ENCODE measurements at places on chromosomes 7 and 10.

DNA sequence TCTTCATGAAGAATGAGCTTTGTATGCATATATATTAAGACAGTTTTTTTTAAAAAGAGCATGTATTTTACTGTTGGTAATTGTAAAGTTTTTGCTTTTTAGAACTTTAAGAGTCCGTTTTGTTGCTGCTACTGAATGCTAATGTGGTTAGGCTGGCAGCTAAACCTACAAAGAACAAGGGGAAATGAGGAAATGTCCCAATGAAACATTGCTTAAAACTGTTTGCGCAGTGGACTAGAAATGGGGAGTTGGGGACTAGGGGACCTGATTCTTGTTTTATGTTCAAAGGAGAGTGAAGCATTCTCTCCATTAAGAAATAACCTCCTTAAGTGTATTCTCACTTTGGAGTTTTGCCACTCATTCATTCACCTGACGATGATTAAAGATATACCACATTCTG lies 5.7 kb downstream of the NRF1 start:
- no peak for DNase-seq

GRCh38 chr7:117132321-117133120 lies 179.2 kb downstream of the ST7 start:
- no peak for DNase-seq

GRCh38 chr10:105644978-105645377 lies 1003.9 kb downstream of the SORCS3 start:
- no peak for DNase-seq

GRCh38 chr7:22564511-22565045 lies 64.6 kb upstream of the STEAP1B start:
- no peak for DNase-seq

DNA sequence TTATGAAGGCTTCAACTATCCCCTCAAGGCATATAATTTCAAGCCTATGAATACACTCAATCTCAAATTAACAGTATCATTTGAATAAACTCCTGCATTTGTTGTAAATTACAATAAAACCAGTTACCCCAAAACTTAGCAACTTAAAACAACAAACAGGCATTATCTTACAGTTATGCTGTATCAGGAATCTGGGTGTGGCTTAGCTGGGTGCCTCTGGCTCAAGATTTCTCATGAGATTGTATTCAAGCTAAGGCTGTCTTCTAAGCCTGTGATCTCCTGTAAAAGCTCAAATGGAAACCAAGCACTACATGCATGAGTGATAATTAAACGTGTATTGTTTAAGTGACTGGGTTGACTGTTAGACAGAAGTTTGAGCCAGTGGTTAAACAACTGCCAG lies 341.0 kb upstream of the PHF14 start:
- no peak for DNase-seq

- no peak for DNase-seq
Observed at GRCh38 chr10:116868722-116869121, 19.4 kb downstream of the ENO4 start.

DNA sequence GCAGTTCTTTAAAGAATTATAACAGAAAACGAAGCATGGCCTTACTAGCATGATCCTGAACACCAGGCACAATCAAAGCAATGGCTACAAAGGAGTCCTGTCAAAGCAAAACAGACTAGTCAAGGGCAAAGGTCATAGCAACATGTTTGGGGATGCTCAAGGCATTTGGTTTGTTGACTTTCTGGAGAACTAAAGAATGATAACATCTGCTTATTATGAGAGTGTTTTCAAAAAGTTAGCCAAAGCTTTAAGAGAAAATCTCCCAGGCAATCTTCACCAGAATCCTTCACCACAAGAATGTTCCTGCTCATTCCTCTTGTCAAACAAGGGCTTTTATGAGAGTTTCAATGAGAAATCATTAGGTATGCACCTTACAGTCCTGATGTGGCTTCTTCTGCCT lies 95.1 kb upstream of the CPXM2 start:
- DNase-seq: no peak

DNA sequence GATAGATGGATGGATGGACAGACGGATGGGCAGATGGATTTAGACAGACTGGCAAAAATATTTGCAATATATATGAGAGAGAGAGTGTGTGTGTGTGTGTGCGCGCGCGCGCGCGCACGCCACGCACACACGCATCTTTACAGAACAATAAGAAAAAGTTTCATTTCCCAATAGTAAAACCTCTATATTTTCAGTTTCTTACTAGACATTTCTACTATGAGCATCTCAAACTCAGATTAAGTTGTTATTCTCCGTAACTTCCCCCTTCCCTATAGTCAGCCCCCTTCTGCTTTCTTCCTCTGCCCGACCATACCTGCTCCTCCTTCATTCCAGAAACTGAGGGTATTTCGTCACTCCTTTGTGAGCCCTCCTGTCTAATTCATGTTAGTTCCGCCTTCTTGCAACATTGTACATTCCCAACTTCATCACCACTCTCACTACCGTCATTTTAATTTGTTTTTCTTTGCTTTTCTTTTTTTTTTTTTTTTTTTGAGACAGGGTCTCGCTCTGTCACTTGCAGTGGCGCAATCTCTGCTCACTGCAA lies 154.4 kb upstream of the SH2B2 start:
- no peak for DNase-seq

GRCh38 chr10:126580873-126581647 lies 89.4 kb downstream of the C10orf90 start:
- DNase-seq: no peak

- DNase-seq: no peak
Observed at GRCh38 chr10:26423722-26424121, 14.4 kb upstream of the APBB1IP start.

DNA sequence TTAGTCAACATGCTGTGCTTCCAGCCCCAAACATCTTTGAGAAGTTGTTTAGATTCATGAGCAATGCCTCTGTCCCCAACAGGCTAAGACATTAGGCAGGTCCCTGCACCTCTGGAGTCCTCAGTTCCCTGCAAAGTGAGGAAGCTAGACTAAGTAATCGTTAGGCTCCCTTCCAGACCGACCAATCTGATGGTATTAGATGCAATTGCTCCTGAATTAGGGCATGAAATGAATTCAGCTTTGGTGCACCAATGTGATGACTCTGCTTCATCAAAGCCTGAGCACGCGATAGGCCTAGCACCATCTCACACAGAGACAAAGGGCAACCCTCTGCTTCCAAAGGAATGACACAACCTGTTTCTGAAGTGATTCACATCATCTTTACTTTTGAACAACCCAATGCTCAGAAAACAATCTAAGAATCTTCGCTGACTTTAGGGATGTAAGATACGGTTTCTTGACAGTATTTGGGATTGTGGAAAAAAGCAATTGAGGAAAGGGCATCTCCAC lies 723 bp upstream of the TES start:
- no peak for DNase-seq

DNA sequence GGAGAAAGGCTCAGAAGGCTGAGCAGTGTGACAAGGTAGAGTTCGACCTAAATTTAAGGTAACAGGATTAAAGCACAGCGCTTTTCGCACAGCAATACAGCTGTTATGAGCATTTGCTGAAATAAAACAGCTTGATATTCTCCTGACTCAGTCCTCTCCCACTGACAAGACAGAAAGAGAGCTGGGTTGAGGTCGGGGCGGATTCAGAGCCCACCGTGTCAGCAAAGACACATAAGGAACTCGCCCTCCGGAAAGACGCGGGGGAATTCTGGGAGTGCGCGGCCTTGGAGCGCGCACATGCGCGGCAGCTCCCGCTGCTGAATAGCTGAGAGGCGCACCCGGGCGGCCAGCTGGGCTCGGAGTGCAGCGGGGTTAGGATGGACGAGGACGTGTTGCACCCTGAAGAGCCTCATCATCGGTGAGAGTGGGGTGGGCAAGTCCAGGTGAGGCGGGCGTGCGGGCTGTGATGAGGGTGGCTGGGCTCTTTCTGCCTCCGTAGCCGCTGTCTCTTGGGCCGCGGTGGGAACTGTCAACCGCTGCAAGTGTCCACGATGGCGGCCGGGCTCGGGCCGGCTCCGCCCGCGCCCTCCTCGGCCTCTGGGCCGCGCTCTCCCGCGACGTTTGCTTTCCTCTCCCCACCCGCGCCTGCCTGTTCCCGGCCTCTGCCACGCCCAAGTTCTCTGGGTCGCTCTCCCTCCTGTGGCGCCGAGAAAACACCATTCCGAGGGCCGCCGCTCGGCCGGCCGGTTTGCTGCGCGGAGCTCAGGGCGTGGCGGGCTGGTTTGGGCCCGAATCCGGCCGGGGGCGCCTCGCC lies 120.6 kb downstream of the LYZL1 start:
- DNase-seq: no peak

DNA sequence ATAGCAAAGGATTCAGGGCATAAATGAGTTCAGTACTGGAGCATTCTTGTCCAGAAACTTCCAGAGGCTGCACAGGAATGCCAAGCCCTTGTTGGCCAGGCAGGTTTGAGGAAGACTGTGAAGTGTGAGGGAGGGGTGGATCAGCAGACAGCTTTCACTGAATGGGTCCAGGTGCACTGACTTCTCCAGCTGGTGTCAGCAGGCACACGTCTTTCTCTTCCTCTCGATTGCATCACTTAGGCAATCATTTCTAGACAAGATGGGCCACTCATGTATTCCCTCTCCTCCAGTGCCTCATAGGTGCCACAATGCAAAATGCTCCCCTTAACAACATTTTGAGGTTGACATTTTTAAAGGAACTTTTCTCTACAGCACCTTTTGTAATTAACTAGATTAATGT lies 15.6 kb upstream of the PLEKHS1 start:
- DNase-seq: peak; percentile 3

DNA sequence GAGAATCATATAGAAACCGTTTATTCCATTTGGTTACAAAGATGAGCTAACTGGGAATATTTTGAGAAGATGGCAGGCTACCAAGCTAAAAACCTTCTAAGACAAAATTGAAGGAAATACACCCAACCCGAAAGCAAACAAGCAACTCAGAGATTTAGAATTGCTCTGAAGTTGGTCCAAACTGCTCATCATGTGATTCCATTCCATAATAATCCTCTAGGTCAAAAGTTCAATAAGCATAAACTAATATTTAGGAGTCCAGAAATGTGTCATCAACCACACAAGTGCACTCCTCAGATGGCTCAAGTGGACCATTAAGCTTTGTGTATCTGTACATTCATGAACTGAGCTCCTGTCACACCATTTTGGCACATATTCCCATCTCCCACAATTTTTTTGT lies 28.7 kb downstream of the DGKI start:
- DNase-seq: peak; percentile 9

DNA sequence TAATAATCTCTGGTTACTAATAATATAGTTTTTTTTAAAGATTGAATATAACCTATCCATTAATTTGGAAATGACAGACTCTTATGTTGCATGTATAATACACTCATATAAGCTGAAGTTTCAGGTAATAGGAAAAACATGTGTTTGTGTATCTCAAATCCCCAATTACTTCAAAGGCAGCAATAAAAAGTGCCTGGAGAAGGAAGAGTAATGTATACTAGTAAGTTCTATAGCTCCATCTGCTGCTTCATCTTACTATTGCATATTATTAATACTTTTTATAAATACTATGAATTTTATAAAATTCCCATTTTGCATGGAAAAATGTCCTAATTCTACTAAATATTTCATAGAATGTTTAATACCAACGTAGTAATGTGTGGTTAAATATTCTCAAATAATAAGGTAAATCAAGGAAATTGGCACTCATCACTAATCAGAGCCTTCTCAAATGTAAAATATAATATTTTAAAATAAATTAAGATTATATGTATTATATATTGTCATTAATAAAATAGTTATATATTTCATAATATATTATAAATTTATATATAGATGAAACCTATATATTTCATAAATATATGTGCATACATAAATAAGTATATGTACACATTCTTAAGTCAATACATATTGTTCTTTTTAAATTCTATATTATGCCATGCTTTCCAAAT lies 311.9 kb downstream of the HGF start:
- DNase-seq: no peak

DNA sequence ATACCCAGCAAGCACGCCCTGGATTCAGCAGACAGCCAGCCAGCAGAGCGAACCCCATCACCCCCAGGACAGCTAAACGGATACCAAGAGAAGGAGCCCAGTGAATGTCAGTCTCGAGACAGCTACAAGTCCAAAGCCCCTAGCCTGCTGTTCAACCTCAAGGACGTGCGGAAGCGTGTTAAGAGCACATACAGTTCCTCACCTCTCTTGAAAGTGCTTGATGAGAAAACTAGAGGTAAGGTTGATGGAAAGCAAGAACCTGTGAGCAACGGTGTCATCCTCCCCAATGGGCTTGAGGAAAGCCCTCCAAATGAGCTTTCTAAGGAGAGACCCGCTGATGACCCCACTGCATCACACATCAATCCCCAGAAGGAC lies 24.9 kb downstream of the C10orf71 start:
- no peak for DNase-seq

- no peak for DNase-seq
Observed at GRCh38 chr10:26467639-26468038, 29.5 kb downstream of the APBB1IP start.

DNA sequence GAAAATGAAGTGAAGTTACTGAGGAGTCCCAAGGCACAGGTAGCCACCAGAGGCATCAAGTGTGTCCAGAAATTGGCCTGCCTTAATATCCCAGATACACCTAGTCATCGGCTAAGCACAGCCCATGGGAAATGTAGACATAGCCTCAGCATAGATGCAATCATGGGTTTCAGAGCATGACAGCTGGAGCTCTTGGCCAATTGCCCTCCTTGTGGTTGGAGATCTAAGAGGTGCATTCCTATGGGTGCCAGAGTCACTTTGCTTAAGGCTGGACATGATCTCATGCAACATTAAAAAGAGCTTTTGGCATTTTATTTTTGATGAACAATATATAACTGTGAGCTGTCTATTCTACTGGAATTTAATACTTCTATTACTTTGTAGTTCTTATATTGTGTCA lies 758.0 kb upstream of the LRRTM3 start:
- DNase-seq: no peak

DNA sequence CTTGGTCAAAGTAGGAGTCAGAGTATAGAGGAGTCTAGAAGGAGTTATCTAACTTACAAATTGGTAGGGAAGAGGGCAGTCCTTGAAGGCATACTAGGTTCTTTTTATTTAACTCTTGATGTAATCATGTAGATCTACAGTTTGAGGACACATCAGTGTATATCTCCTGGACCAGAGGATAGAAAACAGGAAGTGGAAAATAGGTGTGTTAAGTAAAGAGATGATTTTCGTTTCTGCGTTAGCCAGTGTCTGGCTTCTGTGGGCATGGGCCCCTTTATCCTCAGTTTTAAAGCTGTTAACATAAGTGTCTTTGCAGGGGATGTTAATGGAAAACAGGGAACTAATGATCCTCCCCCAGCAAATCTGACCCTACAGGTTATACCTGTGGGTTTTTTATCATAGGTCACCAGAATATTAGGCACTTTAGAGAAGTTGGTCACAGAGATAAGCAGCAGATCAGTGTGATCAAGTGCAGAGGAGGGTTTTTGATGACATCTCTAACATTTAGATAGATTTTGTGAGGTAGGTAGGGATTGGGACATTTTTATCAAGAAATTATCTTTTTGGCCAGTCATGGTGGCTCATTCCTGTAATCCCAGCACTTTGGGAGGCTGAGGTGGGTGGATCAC lies 58.6 kb upstream of the PRSS1 start:
- no peak for DNase-seq

- DNase-seq: no peak
Observed at GRCh38 chr10:67602268-67602950, 93.6 kb downstream of the CTNNA3 start.
